ENCODE measurements at places on chromosomes 12 and 14.

DNA sequence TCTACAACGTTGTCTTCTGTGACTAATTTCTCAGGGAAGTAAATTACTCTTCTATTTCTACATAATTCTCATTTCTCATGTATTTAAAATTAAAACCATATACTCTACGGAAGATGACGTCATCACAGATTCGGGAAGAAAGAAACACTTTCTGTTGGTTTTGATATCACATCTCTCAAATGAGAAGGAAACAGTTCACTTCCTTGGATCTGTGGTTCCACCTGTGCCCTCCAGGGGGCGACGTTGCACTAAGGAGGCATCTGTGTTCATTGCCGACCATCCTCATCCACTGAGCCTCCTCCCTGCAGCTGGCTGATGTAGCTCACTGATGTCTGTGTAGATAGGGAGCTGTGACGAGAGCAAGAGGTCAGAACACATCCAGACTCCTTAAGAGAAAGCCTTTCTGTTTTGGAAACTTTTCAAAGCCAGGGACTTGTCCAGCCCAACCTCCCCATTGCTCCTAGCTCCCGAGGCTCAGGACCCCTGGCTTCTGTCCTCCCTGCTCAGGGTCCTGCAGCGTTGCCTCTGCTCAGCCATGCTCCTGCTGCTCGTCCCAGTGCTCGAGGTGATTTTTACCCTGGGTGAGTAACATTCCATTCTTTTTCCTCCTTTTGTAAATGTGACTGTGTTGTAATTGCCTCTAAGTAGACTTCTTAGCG is 172.7 kb upstream of the OR4E1 start:
- DNase-seq = peak; percentile 56

DNA sequence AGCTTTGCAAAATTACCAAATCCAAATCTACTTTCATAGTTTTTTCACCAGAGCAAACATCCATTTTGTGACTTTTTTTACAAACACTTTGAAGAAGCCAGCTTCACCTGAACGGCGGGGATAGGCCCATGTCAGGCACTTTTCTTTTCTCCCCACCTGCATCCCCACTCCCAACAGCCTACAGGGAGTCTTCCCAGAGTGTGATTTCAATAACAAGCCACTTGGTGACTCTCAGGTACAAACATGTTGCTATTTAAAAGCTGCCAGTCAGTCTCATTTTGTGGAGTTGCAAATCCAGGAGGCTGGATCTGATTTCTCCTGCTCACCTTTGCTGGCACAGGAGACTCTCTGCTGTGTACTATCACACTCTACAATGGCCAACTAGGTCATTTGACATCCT is 285.5 kb downstream of the KCNH5 start:
- no peak for DNase-seq

DNA sequence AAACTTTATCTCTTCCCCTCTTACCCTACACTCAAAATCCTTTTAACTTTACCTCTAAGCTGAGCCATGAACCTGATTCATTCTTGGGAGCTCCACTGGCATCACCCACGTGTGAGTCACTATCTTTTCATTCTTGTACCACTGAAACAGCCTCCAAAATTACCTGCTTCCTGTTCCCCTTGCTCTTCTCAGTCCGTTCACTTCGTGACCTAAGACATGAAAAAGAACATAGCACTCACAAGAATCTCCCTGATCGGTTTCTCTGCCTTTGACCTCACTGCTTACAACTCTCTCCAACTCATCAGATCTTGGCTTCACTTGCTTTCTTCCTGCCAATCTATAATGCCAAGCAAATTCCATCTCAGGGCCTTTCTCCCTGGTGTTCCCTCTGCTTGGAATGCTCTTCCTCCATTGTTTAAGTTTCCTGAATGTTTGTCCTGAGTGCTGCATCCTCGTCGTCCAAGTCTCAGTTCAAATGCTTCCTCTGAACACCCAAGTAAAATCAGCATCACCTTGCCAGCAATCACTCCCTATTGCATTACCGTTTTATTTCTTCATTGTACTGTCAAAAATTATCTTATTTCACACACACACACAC is 9.2 kb downstream of the GLIPR1 start:
- no peak for DNase-seq

DNA sequence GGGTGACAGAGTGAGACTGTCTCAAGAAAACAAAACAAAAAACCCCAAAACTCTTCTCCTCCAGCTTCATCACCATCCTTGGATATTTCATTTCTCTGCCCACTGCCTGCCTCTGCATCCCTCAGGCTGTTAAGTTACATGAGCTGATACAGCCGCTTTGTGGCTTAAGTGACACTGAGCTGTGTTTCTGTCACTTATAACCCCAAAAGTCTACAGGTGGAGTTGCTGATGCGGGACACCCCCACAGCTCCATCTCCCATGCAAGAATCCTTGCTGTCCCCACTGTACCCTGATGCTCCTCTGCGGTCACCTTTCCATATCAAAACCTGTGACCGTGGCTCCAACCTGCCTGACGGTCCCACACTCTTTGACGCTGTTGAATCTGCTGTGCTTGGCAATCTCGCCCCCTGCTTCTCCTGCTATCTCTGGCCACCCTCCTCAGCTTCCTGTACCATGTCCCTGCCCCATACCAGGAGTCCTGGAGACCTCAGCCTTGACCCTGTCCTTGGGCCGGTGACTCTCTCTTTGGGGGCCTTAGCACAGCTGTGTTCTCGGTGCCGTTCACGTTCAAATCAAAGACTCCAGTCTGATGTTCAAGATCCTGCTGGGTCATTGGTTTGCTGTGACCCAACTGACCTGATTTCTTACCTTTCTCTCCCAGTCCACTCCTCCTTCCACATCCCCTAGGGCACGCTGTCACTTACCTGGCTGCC is 20.3 kb downstream of the HVCN1 start:
- DNase-seq = no peak

DNA sequence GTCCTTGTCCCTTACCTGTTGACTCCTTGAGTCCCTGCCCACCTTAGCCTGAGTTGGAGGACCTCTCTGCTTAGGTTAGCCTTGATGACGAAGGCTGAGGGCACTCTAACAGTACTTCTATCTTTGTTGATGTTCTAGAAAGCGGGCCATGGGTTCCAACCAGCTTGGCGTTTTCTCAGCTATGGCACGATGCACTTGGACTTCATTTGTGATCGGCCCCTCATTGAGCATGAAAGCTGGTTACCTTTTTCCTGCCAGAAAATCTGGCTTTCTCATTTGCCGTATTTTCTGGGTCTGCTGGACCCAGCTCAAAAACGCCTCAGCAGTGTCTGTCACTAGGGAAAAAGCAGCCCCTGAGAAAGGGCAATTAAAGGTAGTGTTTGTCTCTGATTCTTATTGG is 290.8 kb downstream of the EMP1 start:
- no peak for DNase-seq

DNA sequence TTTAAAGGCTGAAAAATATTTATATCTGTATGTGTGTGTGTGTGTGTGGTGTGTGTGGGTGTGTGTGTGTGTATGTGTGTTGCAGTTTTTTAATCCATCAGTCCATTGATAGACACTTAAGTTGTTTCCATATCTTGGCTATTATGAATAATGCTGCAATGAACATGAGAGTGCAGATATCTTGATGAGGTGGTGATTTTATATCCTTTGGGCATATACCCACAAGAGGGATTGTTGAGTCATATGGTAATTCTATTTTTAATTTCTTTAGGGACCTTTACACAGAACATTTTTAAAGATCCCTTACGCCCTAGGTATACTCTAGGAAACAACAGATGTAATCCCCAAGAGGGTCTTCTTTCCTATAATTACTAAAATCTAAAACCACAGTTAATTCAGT is 154.5 kb upstream of the CLEC14A start:
- no peak for DNase-seq

- DNase-seq = no peak
Measured at GRCh38 chr12:44968965-44969364, 81.9 kb downstream of the DBX2 start.

- no peak for DNase-seq
Measured at GRCh38 chr14:22530127-22530526, 58.9 kb downstream of the DAD1 start.

GRCh38 chr14:20578784-20579502 is 8.9 kb downstream of the RNASE11 start:
- no peak for DNase-seq

GRCh38 chr12:53624956-53625355 is 1.2 kb downstream of the ATF7 start:
- DNase-seq = no peak

- no peak for DNase-seq
Measured at GRCh38 chr12:122387887-122388286, 34.6 kb downstream of the CLIP1 start.

DNA sequence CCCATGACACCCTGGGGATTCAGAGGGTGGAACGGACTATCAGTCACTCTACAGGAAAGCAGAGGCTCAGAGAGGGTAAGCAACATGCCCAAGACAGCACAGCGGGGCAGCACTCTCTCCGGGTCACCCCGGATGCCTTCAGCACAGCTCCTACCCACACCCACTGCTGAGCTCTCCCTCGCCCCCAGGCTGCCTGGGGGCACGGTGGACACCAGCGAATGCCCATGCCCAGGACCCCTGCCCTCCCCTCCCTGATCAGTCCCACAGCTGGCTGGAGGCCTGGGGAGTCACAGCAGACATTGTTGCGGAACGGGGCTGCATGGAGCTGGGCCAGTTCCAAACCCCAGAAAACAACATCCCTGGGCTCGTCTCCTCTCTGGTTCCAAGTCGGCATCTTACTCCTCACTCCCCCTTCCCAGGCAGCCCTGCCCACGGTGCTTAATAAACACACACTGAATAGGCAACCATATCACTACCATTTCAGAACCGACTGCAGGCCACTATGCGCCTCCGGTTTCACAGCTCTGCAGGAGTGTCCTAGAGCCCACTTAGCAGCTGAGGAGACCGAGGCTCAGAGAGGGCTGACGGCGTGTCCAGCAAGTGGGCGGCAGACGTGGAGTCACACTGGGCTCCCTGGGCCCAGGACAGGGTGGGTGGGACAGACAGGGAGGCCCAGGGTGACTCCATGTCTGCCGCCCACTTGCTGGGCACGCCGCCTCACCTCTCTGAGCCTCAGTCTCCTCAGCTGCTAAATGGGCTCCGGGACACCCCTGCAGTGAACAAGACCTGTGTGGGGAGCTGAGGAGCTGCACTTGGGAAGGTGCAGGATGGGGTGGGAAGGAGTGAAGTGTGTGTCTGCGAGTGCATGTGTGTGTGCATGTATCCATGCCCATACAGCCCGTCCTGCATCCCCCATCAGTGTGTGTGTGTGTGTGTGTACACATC is 27.0 kb downstream of the CCDC85C start:
- DNase-seq = no peak

- DNase-seq = no peak
Measured at GRCh38 chr12:108109504-108109903, 19.6 kb upstream of the WSCD2 start.

DNA sequence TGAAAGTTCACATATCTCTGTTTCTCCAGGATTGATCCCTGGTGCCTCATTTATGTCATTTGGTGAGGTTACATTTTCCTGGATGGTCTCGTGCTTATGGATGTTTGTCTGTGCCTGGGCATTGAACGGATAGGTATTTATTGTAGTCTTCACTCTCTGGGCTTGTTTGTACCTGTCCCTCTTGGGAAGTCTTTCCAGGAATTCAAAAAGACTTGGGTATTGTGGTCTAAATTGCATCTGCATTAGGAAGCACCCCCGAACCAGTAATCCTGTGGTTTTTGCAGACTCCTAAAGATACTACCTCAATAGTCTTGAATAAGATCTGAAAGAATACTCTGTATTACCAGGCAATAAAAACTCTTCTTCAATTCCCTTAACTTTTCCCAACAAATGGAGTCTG is 720.8 kb downstream of the SLC6A15 start:
- no peak for DNase-seq

- peak; percentile 70 for DNase-seq
Measured at GRCh38 chr14:101823511-101824120, 62.1 kb downstream of the PPP2R5C start.
